Stimulated activated CD8-positive, alpha-beta memory T cell treated with anti-CD3 and anti-CD28 coated beads, Interleukin-7, amount 100 ng/mL, for 4 hours (primary cell): ENCODE measurements at places on chromosomes 2 and 18.

DNA sequence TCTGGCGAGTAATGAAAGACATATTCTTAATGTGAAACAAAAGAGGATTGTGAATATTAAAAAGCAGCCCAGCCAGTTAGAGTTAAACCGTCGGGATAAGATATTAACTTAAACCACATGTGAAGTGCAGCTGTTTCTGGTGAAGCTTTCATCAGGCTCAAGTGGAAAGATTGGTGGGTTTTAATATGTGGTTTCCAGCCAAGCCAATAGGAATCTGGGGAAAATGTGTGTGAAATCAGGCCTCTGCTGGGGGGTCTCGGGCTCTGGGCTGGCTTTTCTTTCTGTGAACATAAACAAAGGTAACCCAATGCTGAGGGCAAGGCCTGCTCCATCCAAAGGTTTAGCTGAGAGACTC is 279.6 kb downstream of the SLC4A3 start:
- DNase-seq: no peak

GRCh38 chr2:101195871-101196661 is 44.9 kb upstream of the TBC1D8 start:
- DNase-seq: no peak

GRCh38 chr18:55635439-55635838 is 47.4 kb upstream of the TCF4 start:
- no peak for DNase-seq

DNA sequence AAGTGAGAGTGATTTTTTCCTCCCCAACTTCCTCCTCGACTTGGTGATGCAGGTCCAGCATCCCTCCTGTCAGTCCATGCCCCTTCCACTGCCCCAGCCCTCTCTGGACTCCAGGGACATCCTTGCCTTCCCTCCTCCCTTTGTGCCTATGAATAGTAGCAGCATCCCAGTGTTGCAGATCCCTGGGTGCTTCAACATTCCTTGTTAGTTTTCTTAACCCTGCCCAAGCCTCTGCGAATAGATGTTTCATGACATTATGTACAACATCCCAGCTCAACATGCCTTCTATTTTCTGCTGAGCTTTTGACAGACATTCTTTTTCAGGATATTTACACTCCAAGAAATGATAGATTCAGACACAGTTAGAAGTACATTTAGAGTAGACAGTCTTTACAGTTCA is 35.3 kb upstream of the CCDC150 start:
- no peak for DNase-seq

DNA sequence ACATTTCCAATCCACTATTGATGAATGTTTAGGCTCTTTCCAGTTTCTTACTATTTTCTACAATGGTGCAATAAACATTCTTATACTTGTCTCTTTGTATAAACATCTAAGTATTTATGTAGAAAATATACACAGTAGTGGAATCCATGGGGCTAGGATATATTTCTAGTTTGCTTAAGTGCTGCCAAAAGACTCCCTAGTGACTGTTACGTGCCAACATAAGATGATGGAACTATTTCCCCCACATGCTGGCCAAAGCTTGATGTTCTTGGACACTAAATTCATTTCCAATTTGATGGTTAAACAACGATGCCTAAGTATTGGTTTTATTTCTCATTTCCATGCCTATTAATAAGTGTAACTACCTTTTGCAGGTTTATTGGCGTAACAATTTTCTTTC is 378.4 kb upstream of the HNRNPA3 start:
- no peak for DNase-seq

DNA sequence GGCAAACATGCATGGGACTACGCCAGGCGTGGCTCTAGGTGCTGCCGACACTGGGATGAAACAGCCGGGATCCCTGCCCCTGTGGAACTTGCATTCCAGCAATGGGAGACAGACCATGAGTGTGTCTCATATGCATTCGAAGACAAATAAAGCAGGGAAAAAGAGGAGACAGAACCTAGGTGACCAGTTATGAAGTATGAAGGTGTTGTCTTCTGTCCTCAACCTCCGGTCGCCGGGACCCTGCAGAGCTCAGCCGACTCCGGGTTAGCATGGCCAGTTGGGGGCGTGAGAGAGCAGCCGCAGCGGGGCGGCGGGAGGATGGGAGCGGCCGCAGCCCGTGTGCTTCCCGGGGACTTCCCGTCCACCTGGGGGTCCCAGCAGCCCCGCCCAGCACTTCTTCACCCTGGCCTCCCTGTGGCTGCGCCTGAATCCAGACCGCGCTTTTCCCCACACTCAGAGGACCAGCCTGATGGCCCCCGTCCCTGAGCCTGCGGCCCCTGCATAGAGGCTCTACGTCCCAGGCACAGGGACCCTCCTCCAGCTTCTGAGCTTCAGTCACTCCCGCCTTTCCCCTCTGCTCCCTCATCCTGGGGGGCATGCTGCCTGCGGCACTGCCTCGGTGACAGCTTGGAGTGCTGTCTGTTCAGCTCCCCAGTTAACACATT is 11.4 kb downstream of the ID2 start:
- no peak for DNase-seq

- no peak for DNase-seq
Measured at GRCh38 chr2:211941216-211941747, 597.3 kb downstream of the ERBB4 start.

- DNase-seq: no peak
Measured at GRCh38 chr2:38634684-38635083, 31.2 kb upstream of the GALM start.

GRCh38 chr18:68233018-68233417 is 481.9 kb downstream of the TMX3 start:
- DNase-seq: no peak

- DNase-seq: no peak
Measured at GRCh38 chr2:205715831-205716525, 33.7 kb downstream of the NRP2 start.

- no peak for DNase-seq
Measured at GRCh38 chr2:134193006-134193405, 60.9 kb upstream of the MGAT5 start.

DNA sequence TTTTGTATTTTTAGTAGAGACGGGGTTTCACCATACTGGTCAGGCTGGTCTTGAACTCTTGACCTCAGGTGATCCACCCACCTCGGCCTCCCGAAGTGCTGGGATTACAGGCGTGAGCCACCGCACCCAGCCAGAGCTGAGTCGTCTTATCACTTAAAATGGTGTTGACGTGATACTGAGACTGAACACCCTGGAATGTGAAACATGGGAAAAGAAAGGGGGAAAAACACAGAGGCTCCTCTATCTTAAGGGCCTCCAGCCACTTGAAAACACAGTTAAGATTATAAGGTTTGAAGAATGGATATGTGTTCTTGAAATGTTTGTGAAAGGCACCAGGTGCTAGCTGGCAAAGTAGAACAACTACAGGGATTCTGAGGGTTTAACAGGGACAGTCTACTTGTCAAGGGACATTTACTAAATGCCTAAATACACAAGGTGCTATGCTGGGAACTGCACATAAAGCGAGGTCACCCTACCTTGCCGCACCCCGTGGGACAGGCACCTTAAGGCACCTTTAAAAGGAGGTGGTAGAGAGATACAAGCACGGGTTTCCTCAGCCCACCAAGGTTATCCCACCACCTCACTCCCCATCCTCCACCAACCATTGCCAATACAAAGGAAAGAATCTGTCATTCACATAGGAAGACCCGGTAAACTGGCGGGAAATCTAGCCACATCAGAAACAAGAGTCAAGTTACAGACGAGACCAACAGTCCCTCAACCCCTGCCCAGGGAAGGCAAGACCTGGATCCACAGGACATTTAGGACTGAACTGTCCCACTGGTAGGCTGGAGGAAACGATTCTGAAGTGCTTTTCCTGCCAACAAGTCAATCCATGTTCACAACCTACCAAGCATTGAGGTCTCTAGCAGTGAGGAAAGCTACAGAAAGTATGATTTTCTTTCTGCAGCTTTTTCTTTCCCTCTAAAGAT is 43.4 kb downstream of the STK39 start:
- DNase-seq: no peak

- DNase-seq: no peak
Measured at GRCh38 chr2:181589779-181590178, 67.1 kb downstream of the CERKL start.

DNA sequence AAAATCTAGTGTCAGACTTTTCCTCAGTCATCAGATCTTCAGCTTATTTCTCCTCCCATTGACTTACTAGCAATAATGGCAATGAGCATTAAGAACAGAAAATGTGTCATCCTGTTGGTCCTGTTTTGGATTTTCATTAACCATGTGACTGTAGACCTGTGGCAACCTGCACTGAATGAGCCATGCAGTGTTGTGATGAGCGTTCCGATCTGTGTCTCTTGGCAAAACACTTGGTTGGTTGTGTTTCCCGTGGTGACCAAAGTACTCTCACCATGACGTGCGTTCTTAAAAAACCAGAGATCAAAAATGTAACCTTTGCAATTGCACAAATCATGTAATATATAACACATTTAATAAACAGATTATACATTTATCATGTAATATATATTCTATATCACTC is 138.6 kb downstream of the MAP3K20 start:
- no peak for DNase-seq

GRCh38 chr2:210460322-210461227 is 16.0 kb downstream of the LANCL1 start:
- DNase-seq: no peak

GRCh38 chr2:155389224-155389623 is 690.7 kb downstream of the KCNJ3 start:
- DNase-seq: no peak

DNA sequence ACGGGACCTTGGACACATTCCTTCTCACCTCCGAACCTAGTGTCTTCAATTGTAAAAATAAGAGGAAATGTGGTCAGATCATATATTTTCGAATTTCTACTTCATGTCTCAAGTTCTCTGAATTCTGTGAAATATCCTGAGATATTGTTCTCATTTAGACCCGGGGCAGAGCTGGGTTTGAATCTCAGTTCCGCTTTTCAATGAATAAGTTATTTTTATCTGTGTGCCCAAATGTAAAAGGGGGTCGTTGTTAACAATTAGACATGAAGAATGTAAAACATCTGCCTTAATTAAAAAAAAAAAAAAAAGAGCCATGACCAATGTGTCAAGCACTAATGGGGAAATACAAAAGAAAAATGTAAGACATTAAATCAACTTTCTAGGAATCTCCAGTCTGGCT is 48.9 kb upstream of the BCL11A start:
- DNase-seq: no peak

DNA sequence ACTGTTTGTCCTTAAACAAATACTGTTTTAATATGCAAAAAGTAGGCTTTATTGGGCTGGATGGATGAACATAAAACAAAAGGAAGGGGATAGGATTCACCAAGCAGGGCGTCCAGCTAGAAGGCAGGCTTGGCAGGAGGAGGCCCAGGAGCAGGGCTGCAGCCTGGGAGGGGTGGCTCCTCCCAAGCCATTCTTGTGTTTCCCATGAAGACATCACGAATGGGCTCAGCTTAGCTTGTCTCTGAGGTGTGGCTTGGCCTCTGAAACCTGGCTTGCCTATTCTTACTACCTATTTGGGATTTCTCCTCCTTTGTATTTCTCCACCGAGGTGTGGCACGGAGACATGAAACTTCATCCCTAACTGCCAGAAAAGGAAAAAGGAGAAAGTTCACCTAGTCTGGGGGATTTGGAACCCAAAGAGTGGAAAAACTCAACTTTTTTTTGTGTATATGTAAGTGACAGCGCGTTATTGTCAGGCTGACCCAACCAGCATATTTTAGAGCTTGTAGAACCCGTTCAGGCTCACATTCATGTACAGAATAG is 481.9 kb upstream of the SPRED2 start:
- no peak for DNase-seq

- no peak for DNase-seq
Measured at GRCh38 chr18:23178661-23179081, 43.4 kb downstream of the CABLES1 start.

DNA sequence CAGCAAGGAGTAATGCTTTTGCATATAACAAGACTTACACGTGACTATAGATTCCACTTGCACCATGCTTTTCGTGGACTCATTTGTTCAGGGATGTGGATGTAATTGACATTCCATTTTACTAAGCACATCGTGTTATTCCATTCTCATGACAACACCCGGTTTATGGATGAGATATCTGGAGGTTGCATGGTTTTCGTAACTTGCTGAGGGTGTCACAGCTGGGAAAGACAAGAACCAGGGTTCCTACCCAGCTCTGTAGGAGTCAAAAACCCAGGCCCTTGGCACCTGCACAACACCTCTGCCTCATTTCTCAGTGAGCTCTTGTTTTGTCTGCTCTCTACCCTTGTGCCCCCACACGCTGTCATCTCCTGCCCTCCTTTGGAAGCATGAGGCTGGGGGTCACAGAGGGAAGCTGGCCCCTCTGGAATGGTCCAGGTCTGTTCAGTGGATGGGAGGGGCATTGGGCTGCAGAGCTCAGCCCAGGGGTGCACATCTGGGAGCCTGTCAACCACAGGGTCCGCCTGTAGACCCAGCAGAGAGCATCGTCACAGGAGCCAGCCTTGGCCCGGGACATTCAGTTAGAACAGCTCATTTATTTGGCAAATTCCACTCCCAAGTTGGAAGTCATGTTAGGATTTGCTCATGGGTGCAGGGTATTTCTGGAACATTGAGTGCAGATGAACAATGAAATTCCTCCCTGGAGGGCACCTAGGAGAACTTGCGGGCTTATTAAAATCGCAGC is 120.1 kb upstream of the TWIST2 start:
- no peak for DNase-seq

DNA sequence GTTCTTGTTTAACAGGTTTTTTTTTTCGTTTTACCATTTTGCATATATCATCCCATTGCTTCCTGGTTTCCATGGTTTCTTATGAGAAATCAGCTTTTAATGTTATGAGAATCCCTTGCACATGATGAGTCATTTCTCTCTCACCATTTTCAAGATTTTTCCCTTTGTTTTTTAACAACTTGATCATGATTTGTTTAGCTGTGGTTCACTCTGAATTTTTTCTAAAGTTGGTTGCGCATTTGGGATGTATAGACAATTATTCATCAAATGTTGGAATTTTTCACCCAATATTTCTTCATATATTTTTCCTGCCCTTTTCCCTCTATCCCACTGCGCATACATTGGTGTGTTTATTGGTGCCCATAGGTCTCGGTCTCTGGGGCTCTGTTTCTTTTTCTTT is 42.4 kb upstream of the BIN1 start:
- DNase-seq: no peak

- no peak for DNase-seq
Measured at GRCh38 chr2:8598295-8599165, 83.3 kb upstream of the ID2 start.

- DNase-seq: no peak
Measured at GRCh38 chr2:103123516-103123915, 361.7 kb downstream of the TMEM182 start.

- DNase-seq: no peak
Measured at GRCh38 chr18:62505669-62506494, 16.9 kb upstream of the ZCCHC2 start.

DNA sequence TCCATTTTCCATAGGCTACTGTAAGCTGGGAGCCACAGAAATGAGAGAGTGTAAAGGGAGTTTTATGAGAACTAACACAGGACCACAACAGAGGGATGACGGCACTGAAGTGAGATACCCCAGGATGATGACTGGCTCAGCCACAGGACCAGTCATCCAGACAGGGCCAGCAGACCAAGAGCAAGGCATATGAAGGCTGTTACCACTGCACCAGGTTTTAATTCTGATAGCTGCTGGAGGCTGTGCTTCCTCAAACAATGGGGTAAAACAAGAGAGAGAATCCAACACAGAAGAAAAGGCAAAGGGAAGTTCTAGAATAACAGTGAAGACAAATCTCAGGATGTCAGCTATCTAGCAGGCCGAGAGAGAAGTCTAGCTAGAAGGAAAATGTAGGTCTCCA is 94.9 kb downstream of the BCL2 start:
- DNase-seq: peak; percentile 34

GRCh38 chr2:241858206-241859016 is at the start of gene PDCD1:
Gene PDCD1, minus strand, starts transcription at chr2:241858894. Its CDS starts 56 bp downstream, at chr2:241858838.
- DNase-seq: peak; percentile 78

GRCh38 chr2:235703711-235704295 is 210.0 kb downstream of the AGAP1 start:
- DNase-seq: no peak
